ENCODE measurements at places on chromosomes 12 and 14.

GRCh38 chr12:117040496-117040895, 58.7 kb downstream of the TESC start:
- DNase-seq: no peak

DNA sequence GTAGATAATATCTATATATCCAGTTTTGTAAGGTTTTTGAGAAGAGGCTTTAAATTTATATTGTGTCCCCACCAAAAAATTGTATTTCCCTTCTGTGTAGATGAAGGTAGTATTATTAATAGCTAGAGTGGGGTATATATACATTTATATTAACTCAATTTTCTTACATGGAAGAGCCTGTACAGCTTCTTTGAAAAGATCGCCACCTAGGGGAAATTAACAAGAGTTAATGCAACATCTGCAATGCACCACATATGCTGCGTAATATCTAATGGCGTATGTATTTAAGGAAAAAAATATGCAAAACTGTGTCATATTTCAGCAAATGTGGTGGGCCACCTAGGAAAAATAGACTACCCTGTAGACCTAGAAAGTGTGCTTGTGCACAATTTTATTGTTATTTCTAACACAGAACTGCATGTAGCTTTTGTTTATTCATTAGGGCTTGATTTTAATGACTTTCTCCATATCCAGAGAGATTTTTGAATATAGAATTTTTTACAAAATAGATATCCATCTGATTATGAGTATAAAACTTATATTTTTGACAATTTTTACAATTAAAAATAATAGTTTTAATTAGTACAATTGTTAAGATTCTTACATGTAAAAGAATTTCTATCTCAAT, 14.0 kb downstream of the CCER1 start:
- DNase-seq: no peak

GRCh38 chr12:57069523-57069922, 9.1 kb downstream of the NEMP1 start:
- peak; percentile 36 for DNase-seq

DNA sequence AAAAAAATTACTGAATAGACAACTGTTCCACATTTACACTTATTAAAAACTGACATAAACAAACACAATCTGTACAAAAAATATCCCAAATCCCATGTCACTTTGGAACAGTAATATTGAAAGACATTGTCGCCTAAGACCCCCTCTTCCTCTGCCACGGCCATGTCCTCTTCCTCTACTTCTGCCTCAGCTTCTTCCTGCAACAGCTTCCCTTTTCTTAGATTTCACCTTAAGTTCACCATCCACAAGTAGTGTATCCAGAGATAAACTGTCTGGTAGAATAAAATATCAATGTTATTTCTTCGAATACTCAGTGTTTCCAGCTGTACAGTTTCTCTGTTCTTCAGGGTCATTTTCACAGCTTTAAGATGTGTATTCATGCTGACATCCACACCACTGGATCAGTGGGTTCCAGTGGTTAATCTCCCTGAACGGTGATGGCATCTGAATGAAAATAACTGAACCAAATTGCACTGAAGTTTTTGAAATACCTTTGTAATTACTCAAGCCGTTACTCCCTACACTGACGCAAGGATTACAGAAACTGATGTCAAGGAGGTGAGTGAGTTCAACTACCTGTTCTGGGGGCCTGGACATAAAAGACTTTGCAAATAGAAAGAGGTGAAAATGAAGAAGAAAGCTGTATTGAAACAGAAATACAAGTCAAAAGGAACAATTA, 208.5 kb downstream of the C12orf50 start:
- no peak for DNase-seq

DNA sequence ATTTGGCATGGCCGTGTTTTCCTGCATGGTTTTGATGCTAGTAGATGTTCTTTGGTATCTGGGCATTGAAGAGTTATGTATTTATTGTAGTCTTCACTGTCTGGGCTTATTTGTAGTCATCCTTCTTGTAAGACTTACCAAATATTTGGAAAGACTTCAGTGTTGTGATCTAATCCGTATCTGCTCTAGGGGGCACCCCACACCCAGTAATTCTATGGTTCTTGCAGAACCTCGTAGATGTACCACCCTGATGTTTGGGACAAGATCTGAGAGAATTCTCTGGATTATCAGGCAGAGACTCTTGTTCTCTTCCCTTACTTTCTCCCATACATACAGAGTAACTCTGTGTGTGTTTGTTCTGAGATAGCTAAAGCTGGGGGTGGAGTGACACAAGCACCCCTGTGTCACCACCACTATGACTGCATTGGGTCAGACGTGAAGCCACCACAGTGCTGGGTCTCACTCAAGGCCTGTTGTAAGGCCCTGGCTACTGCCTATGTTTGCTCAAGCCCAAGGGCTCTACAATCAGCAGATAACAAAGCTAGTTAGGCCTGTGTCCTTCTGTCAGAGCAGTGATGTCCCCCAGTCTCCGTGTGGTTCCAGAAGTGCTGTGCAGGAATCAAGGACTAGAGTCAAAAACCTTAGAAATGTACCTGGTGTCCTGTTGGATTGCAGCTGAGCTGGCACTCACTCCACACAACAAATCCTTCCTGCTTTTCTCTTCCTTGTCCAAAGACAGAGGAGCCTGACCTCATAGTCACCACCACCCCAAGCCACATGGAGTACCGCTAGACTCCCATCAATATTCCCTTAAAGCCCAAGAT, 9.6 kb downstream of the RDH16 start:
- DNase-seq: no peak

DNA sequence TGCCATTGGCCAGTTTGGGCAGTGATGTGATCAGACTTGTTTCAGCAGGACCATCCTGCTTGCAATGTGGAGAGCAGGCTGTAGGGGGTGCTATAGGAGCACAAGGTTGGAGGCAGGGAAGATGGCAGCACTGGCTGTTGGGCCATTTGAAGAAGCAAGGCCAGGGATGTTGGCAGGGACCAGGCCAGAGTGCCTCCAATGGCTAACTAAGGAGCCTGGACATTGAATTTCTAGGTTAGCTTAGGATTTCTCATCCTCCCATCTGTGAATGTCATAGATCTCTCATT, 23.5 kb downstream of the FGF23 start:
- peak; percentile 45 for DNase-seq

GRCh38 chr12:113659416-113659815, 187.7 kb upstream of the LHX5 start:
- DNase-seq: no peak

DNA sequence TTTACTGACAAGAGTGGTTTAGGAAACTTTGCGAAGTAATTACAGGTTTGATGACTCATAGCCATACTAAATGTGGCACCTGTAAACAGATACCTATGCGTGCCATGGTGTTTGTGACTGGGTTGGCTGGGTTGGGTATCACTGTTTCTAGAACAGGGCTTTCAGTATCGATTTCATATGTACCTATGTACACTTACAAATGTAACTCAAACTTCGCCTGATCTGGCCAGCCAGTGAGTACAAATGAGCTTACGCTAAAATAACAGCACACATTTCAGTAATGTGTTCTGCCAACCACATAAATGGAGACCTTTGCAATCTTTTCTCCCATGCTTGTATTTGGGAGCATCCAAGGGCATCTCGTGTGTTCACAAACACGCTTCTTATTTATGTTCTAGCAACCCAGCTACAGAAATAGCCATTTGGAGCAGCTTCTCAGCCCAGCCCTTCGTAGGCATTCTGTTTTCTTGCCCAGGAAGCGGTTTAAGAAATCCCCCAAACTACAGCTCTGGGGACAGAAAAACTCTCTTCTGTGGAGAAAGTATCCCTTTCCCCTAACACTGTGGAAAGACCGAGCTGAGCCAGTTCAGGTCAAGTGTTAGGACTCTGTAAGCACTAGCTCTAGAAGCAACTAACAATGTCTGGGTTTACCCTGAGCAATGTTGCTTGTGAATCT, 42.3 kb upstream of the MDM1 start:
- peak; percentile 52 for DNase-seq

DNA sequence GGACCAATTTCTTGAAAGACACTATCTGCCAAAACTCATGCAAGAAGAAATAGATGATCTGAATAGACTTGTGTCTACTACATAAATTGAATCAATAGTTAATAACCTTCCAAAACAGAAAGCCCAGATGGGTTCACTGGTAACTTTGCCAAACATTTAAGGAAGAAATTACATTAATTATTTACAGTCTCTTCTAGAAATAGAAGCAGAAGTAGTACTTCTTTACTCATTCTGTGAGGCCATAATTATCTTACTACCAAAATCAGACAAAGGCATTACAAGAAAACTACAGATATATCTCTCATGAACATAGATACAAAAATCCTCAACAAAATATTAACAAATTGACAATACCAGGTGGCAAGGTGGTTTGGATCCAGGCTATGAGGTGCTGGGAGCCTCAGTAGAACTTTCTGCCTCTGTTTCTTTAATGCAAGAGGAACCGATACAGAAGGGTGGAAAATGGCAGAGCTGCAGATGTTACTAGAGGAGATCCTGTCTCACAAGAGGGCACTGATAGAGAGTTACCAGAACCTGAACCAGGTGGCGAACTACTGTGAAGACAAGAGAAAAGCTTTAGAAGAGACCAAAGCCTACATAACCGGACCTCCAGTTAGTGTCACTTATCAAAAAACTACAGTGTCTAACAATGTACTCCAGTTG, 33.7 kb upstream of the KTN1 start:
- no peak for DNase-seq

DNA sequence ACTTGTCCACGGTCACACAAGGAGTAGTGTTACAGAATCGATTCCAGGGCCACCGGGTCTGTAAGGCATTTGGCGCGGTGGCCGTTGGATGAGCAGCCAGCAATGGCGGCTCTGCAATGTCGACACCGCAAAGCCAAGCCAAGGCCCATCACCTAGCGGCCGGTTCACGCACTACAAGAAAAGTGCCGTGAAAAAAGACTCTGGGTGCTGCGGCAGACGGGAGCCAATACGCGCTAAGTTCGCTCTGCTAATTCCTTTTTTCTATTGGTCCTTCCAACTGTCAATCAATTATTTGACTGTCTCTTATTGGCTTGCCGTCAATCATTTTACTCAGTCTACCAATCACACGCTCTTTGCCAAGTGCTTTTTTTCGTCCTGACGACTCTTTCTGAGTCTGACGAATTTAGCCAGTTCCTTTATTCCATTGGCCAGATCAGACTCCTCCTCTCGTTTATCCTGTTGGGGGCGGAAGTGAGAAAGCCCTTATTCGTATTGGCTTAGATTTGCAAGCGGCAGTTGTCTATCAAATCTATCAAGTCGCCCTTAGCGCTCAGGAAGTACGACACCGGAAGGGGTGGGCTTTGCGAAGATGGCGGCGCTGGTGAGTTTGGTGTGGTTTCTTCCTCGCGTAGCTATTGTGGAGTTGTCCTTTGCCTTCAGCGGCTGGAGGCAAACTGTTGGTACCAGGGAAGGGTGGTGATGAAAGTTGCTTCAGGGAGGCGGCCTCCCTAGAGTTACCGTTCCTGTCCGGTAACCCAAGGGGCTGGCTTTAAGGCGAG, at the start of gene NGDN:
Gene NGDN, plus strand, starts transcription at position 577 of the 779 bp plus-strand sequence. Its CDS starts 13 bp downstream, at position 590.
- peak; percentile 93 for DNase-seq

- no peak for DNase-seq
Measured at GRCh38 chr12:103913100-103913499, 17.1 kb upstream of the HSP90B1 start.

DNA sequence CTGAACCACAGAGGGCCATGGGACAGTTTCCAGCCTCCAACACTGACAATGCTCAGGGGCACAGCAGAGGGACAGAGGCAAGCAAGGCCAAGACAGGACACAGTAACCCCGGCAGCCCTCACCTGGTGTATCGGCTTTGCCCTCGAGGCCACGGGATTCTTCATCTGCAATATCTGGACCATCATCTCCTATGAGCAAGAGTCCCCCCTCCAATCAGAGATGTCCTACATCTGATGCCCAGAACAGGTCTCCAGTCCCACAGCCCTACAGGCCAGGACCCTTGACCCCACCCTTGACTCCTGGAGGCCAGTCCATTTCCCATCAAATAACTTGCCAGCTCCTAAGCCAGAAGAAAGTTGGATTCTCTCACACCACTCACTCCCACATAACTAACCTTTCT, 17.4 kb downstream of the KMT2D start:
- no peak for DNase-seq

DNA sequence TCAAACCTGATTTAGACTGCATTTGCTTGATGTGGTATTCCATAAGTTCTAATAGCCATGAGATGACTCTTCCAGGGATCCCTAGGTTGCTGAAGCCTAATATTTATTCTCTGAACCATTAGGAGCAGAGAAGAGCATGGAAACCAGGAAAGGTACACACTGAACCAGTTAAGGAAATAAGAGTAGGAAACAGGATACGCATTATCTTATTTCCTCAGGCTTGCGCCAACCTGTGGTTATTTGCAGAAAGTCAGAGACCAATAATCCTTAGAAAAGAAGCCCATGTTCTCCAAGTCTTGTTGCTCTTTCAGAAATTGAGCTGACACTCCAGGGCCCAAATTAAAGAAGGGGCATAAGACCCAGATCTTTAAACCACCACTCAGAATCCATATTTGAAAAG, 41.8 kb upstream of the SMUG1 start:
- DNase-seq: no peak

- no peak for DNase-seq
Measured at GRCh38 chr14:95313190-95313589, 6.5 kb downstream of the CLMN start.

DNA sequence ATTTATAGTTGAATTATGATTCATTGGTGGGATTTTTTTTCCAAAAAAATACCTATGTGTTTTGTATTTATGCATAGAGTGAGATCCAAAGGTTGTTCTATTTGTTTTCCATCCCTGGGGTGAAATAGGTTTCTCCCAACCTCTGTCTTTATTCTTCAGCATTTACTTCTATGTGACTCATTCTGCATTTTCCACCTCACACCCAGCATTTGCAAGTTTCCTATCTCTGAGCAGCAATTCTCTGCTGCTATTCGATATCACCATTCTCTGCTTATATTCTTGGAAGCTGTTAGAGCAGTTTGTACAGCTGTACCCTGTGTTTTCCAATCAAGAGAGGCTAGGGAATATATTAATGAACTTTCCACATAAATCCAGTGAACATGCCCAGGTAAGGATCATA, 538.9 kb downstream of the SNAPC1 start:
- no peak for DNase-seq

- no peak for DNase-seq
Measured at GRCh38 chr14:93946104-93946503, 19.0 kb downstream of the FAM181A start.

GRCh38 chr12:26869104-26869494, 36.1 kb upstream of the ITPR2 start:
- no peak for DNase-seq

- peak; percentile 60 for DNase-seq
Measured at GRCh38 chr12:26156201-26156871, 31.5 kb upstream of the BHLHE41 start.

- DNase-seq: no peak
Measured at GRCh38 chr12:91044586-91044985, 13.2 kb downstream of the KERA start.

GRCh38 chr14:77154421-77154820, 12.8 kb upstream of the ZDHHC22 start:
- DNase-seq: no peak

GRCh38 chr14:64061706-64062105, 208.9 kb downstream of the SYNE2 start:
- no peak for DNase-seq
